ENCODE measurements at places on chromosomes 11 and 22.

GRCh38 chr22:49142296-49142695, 685.4 kb downstream of the BRD1 start:
- no peak for DNase-seq

GRCh38 chr11:115065830-115066664, 387.7 kb downstream of the NXPE2 start:
- no peak for DNase-seq

DNA sequence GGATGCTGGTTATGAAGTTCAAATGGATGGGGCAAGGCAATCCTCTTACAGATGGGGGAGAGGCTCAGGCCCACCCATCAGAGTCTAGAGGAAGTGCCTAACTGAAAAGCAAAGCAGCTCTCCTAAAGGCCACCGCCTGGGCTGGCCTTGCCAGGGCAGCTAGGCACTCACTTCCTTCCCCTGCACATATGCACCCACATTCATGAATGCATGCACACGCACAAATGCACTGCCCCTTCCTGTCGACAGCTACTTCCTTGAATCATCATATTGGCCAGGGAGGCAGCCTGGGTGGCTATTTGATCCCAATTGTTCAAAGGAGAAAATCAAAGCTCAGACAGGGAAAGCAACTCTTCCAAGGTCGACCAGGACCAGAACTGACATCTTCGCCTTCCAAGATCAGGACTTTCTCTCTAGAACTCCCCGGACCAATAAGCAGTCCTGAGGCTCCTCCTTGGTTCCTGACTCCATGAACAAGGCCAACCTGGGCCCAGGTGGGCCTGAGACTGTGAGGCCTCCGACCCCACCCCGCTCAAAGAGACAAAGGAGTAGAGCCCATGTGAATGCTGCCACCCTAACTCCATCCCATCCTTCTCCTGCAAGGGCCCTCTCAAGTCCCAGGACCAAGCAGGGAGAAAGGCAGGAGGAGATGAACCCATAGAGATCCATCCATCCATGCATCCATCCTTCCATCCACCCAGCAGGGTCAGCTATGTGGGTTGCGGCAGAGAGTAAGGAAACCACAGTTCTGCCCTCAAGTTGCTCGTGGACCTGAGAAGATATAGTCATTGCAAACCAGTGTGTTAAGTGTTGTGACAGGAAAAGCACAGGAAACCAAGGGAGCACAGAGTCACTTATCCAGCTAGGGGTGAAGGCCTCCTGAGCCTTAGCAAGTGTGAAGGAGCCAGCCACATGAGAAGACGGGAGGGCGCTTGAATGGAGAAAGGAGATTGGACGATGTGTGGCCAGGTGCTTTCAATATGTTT, 35.4 kb upstream of the LMO1 start:
- no peak for DNase-seq

DNA sequence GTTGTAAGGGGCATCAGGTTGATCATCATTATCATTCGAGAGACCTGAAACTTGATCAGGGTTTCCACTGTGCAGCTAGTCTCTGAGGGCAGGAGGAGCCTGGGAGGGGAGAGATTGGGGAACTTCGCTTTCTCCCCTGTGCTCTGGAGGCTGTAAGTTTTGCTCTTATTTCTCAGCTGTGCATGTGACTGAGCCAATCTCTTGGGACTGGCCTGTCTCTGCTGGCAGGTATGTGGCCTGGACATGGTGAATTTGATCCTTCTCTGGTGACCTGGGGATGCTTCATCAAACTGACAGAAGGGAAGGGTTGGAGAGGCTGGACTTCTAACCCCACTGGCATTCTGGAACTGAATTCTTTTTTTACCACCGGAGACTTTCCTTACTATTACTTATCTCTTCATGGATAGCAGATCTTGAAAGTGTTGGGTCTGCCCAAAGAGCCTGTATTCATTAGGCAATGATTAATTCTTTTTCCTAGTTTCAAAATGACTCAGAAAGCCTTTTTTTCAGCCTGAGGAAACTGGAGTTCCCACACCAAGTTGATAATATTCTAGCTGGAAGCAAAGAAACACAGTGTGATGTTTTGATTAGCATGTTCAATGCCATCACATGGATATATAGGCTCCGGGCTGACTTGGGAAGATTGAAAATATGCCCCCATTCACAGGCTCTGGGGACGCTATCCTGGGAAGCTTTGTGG, 36.5 kb downstream of the TSPAN18 start:
- DNase-seq = no peak

- no peak for DNase-seq
Measured at GRCh38 chr22:29482253-29482652, 2.2 kb downstream of the NEFH start.

DNA sequence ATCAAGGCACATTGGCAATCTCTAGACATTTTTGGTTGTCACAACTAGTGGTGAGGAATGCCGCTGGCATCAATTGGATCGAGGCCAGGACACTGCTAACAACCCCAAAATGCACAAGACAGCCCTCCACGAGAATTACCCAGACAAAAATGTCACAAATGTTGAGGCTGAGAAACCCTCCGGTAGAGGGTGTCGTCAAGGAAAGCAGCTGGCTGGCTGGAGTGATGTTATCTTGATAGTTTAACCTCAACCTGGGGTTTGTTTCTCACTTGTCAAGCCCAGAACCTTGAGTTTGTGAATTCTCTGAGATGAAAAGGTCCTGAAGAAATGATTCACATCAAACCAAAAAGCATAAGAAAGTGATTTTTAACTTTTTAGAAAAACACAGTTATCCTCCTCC, 21.1 kb upstream of the TMPRSS13 start:
- peak; percentile 46 for DNase-seq

GRCh38 chr11:85530634-85531033, 96.5 kb downstream of the DLG2 start:
- no peak for DNase-seq

GRCh38 chr11:13271060-13271693, 6.4 kb upstream of the BMAL1 start:
- no peak for DNase-seq

DNA sequence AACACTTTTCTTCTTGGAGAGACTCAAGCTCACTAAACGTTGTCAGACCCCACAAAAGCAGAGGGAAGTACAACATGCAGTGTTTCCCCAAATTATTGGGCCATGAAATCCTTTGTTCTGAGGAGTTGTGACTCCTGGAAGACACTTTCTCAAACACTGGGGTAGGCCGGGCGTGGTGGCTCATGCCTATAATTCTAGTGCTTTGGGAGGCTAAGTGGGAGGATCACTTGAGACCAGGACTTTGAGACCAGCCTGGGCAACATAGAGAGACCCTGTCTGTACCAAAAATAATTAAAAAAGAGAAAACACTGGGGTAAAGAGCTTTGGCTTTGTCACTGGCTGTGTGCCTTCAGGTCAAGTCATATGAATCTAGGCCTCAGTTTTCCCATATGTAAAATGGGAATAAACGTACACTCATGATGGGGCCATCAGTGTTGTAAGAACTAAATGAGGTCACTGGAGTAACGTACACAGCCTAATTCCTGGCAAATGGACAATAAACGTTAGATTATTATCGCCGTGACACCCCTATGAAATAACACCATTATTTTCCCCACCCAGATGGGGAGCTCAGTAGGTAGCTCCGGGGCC, 92.0 kb downstream of the RRM1 start:
- DNase-seq = no peak
